Endodermal cell (in vitro differentiated cells): ENCODE measurements at places on chromosomes 5 and 9.

GRCh38 chr5:142663246-142663645 lies 22.6 kb downstream of the FGF1 start:
- no peak for DNase-seq

DNA sequence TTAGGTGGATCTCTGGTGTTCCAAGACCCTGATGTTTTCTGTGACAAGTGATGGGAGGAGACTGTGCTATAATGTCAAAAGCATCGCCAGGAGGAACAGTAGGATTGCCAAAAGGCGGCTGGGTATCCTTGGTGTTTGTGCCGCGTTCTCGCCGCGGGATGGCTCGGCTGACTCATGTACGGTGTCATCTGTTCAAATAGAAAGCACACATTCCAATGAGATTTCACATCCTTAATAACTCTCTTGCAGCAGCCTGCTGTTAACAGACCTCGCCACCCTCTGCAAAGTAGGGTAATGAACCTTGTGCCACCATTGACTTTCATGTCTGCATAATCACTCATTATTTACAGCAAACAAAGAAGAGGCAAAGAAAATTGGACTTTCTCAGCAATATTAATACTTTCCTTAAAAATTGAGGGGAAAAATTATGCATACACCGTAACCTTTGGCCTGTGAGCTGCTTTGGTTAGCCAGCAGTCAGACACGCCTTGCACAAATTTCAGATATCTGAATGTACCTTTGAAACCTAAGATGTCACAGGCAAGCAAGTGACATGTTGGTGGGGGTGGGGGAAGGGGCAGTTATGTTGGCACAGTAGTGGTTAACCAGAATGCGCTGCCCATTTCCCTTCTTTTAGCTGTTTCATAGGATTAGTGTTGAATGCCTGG lies 289.4 kb downstream of the EFNA5 start:
- no peak for DNase-seq

- no peak for DNase-seq
Observed at GRCh38 chr5:176416965-176417364, 626 bp upstream of the CLTB start.

- peak; percentile 93 for DNase-seq
Observed at GRCh38 chr9:214648-215493, at the start of gene DOCK8. DOCK8 (plus strand) TSS chr9:214865; CDS start chr9:214977, 112 bp downstream.

DNA sequence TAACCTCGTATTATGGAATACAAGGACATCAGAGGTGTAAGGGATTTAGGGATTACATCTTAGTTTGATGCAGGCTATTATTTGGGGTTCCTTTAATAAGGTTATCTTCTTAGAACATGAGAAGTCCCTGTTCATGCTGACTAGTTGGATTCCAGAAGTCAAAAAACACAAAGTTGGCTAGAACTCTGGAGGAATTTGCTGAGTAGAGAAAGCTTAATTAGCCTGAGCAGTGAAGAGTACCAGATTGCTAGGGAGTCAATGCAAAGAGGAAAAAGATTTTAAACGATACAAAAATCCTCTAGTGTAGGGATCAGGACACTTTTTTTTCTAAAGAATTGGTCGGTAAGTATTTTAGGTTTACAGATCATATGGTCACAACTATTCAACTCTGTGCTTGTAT lies 1872.5 kb upstream of the C9orf72 start:
- no peak for DNase-seq

DNA sequence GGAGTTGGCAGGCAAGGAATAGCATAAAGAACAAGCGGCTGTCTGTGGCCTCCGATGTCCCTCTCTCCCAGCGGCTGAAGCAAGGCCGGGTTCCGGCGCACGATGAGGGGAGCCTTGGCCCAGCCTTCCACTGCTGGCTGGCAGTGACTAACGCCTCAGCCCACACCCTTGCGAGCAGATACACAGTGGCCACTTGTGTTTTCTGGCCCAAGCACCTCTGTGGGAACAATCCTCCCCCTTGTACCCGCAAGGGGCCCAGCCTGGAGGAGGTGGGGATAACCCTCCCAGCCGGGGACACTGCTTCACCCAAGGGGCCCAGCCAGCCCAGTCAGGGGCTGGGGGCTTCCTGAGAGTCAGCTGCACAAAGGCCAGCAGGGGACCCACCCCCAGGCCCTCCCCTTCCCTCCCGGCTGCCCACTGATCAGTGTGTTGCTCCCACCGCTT lies 23.2 kb downstream of the STK10 start:
- DNase-seq: no peak

GRCh38 chr9:35703906-35704672 lies 14.4 kb upstream of the TPM2 start:
- DNase-seq: no peak

DNA sequence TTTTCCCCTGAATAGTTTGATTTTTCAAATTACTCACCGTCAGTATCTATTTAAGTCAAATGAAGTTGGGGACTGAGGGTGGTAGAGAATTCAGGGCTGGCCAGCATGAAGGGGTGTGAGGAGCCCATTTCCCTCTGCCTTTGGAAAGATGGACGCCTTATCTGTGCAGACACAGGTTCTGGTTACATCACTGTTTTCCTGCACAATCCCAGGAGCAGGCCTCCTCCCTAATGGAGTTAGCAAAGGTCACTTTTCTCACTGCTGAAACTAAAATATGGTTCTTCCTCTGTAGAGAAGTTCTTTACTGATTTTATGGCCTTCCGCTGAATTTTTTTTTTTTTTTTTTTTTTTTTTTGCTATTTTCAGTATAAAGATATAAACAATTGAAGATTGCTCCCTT lies 69.1 kb downstream of the FOXD1 start:
- DNase-seq: no peak

DNA sequence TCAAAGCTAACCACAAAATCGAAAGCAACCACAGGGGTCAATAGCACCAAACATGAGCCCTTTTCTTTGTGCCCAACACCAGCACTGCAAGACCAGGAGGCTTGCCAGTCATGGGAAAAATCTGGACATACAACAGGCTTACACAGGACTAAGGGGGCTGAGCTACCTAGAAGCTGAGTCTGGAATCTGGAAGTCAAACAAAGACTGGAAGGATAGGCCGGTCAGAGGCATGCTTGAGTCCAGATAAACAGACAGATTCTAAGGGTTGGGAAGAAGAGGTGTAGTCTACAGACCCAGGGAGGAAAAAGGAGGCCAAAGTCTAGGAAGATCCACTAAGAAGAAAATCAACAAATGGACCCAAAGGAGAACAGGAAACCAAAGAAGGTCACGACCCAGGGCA lies 73.3 kb downstream of the MYO10 start:
- DNase-seq: no peak

- no peak for DNase-seq
Observed at GRCh38 chr5:124654418-124654817, 92.0 kb downstream of the ZNF608 start.

- peak; percentile 59 for DNase-seq
Observed at GRCh38 chr5:127757576-127757975, 54.4 kb downstream of the CCDC192 start.

- DNase-seq: no peak
Observed at GRCh38 chr9:11821306-11821975, 871.7 kb upstream of the TYRP1 start.

DNA sequence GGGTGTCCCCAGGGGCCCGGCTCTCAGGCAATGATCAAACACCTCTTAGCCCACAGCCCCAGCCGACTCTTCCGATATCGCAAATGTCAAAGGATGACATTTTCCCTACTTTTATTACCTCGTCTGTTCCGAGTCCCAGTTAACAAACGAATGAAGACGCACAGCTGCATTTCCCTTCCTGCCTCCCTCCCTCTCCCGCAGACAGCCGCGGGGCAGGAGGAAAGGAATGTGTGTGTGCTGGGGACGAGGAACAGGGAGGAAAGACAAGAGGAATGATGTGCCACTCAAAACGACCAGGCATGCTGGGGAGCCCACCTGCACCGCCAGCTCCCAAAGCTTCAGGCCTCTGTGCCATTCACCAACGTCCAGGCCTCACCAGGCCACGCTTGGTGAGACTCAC lies 125.9 kb upstream of the SARDH start:
- DNase-seq: no peak

DNA sequence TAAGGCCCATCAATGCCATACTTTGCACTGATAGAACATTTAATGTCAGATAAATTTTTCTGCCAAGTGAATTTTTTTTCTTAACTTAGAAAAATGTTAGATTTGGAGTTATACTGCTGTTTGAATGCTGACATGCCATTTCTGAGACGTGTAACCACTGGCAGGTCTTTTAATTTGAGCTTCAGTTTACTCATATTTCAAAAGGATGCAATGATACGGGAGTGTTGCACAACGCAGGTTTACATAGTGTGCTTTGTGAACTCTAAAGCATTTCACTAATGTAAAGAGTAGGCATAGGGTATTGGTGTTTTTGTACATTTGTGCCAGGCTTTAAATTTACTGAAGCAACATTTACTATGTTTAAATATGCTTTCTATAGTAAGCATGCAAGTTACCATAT lies 4.2 kb downstream of the ZBTB43 start:
- DNase-seq: no peak

DNA sequence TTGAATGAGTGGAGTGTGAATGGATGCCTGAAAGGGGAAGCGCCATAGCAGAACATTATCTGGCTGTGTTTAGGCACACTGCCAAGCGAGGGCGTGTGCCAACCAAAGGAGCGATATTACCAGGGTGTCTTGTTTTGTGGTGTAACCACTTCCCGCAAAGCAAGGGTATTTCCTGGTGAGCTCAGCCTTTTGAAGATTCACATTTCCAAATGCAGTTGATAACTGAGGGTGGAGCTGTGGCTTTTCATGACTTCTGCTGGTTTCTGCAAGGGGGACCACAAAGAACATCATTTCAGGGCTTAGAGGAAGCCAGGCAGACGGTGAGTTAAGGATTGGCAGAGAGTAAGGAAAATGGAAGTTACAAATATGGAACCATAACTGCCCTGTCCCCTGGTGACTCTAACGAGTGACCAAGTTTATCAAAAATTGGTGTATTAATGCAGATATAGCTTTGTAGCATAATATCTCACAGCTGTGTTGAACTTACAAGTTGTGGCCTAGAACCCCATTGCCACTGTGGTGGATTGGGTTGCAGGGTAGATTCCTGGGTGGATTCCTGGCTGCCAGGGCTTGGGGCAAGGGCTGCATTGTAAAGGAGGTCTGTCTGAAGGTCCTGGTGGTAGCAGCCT lies 71.4 kb downstream of the RALGPS1 start:
- no peak for DNase-seq

- no peak for DNase-seq
Observed at GRCh38 chr9:130904070-130905044, 7.7 kb upstream of the QRFP start.

DNA sequence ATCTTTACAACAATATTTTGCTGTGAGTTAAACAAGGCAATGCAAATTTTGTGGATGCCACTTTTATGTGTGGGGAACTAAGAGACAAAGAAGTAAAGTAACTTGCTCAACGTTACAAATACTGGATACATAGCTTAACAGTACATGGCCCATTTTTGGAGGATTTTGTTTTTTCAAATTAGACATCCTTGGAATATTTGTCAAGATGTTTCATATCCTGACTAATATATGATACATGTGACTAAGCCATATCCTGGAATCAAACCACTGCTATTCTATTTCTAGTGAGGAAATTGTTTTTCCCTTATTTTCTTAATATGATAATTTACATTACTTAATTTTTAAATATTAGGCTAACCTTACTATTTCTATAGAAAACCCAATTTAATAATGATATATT lies 529.8 kb downstream of the DMRTA1 start:
- DNase-seq: no peak

DNA sequence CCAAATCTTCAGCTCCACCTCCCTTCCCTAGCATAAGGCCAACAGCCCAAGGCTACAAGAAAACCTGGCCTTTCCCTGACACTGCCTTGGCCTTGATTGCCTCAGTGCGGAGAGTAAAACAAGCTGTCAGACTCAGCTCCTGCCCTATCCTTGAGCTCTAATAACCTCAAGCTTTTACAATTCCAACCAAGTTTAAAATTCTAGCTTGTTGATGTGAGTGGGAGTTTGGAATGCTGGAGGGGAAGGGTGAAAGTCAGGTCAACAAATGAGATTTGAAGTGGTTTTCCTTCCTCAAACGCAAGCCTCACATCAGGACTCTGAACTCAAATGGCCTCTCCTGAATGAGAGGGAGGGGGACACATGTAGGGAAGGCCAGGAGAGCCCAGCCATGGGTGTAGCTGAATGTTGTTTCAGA lies 197.0 kb upstream of the VLDLR start:
- DNase-seq: no peak

DNA sequence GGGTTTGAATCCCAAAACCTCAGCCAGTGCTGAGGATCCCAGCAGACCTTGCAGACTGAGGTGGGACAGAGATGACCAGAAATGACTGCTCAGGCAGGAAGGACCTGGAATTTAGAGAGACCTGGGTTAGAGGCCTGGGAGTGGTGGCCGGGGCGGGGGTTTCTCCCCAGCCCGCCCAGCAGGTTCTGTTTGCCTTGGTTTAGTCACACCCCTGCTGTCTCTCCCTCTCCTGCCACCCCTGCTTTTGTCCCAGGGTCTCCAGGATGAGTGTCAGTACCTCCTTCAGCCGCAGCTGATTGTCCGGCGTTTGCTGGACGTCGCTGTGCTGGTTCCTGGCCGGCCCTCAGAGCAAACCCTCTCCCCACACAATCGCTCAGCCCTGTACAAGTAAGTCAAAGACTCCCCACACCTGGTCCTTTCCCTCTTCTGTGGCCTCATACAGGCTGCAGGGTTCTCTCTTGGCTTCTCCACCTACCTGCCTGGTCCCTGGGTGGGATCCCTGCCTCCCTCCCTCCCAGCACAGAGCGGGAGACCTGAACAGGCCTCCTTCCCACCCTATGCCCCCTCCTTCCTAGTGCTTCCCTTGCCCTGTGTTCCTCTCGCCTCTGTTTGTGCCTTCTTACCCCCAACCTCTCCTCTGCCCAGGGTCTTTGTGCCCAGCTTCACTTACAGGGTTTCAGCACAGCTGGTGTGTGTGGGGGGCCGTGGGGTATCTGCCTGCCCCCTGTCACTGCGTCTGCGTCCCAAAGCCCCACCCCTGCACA lies 12.0 kb downstream of the TMEM8B start:
- peak; percentile 55 for DNase-seq

GRCh38 chr5:3778000-3778550 lies 182.4 kb downstream of the IRX1 start:
- no peak for DNase-seq

DNA sequence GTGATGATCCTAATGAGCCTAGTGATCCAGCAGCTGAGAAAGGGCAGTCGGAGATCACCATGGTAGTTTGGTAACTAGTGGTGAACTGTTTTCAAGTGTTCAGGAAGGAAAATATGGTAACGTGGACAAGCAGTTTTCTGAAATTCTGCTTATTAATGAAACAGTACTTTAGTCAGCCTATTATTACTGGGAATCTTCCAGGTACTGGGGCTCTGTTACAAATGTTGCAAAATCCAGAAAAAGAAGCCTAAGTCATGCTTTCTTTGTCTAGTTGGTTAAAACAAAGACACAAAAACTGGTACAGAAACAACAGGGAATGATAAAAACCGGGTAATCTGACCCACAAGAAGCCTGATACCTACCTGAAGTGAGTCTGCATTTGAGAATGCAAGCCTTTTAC lies 18.2 kb downstream of the TTC23L start:
- no peak for DNase-seq

GRCh38 chr5:113552137-113552536 lies 38.6 kb downstream of the YTHDC2 start:
- DNase-seq: no peak

DNA sequence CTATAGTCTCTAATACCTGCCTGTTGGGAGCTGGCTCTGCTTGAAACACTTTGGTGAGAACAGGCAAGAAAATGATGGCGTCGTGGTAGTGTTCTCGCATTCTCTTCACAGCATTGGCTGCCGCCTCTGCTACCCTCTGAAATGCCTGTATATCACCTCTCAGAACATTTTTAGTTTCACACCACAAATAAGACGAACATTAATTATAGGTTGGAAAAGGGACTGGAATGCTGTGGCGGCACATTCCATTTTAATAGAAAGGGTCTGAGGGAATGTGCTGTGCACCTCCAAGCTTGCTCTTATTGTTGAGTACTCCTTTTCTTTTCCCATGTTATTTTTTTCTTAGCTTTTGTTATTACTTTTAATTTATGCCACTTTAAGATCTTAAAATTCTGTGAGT lies 134.6 kb upstream of the HMHB1 start:
- no peak for DNase-seq
